ENCODE measurements at places on chromosomes 3 and 15.

DNA sequence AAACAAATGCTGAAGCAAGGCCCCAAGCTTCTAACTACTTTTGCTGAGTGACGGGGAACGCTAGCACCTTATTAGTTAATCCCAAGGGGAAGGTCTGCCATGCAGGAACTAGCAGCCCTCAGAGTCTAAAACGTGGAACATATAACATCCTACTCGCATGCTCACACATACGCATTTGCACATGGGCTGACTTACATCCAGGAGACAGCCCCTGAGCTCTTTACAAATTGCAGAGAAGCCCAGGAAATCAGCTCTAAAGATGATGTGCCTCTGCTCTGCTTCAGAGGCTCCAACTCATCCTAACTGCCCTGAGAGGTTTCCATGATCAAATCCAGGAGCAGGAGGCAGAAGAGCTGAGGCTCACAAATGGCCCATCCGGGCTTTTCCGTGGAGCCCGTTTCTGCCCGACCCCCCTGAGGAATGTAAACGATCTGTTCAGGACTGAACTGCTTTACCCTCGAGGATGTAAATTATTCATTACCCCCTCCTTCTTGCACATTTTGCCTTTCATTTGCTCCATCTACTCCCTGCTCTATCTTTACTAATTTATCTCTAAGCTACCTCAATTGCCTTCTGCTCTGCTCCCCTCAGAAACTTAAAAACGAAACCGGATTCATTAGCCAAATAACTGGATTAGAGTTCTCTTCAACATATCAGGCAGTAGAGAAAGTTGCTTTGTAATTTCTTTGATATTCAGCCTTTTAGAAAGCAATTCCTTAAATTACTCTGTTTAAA lies 141.9 kb upstream of the CCDC54 start:
- DNase-seq: no peak

GRCh38 chr3:33170531-33170930 lies 48.1 kb downstream of the SUSD5 start:
- no peak for DNase-seq

GRCh38 chr15:68618908-68619698 lies 40.3 kb downstream of the CORO2B start:
- DNase-seq: no peak

GRCh38 chr15:38195191-38195901 lies 57.3 kb upstream of the SPRED1 start:
- DNase-seq: no peak

GRCh38 chr3:83033133-83033532 lies 1271.7 kb upstream of the GBE1 start:
- no peak for DNase-seq

DNA sequence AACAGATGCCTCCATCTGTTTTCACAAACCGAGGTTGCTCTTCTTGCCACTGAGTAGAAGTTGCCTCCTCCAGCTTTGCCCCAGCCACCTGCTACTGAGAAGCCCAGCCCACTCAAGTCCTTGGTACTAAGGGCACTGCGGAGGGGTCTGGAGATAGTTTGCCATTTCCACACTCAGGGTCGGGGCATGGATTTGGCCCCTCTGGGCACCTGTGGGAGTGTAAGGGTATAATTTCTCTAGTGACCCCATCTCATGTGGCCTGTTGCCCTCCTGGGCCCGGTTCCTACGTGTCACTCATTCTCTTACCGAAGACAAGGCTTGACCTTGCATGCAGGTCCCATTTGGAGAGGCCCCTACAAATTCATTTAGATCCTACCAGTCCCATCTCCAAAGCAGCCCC lies 79.0 kb downstream of the THSD4 start:
- no peak for DNase-seq

DNA sequence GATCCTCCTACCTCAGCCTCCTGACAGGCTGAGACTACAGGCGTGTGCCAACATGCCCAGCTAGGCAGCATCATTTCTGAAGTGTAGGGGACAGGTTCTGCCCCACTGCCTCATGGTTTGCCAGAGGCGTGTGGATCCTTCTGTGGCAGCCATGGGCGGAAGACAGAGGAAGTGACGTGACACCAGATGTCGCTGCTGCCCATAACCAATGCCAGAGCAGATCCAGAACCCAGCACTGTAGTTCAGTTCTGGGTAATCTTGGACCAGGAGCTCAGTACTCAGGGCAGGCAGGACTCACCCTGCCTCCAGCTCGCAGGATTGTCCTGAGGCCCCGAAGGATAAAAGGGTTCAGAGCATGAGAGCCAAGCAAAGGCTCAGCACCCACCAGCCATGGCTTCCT lies 8.2 kb downstream of the RBPMS2 start:
- no peak for DNase-seq

GRCh38 chr3:172209333-172210321 lies 170.2 kb downstream of the FNDC3B start:
- DNase-seq: no peak

DNA sequence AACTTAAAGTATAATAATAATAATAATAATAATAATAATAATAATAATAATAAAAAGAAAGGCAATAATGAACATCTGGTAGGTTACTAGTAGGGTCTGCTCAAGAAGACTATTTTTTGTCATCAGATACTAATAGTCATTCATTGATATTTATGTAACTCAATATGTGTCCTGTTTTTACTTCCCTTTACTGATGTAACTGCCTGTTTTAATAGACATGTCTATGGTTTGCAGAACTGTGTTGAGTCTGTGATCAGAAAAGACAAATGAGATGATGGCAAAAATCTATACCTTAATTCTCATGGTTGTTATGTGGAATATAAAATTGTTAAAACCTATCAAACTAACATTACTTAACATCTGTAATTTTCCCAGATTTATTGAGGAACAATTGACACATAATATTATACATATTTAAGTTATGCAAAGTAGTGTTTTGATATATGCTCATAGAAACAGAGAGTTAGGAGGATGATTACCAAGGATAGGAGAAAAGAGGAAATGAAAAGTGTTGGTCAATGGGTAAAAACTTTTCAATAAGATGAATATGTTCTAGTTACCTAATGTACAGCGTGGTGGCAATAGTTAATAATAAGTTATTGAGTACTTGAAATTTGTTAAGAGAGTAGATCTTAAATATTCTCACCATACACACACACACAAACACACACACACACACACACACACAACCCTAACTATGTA lies 699.4 kb downstream of the ZPLD1 start:
- DNase-seq: no peak

GRCh38 chr15:84911879-84912660 lies 27.6 kb downstream of the SLC28A1 start:
- no peak for DNase-seq

- no peak for DNase-seq
These were observed 11.1 kb downstream of the ALPK3 start for GRCh38 chr15:84828086-84828908.

DNA sequence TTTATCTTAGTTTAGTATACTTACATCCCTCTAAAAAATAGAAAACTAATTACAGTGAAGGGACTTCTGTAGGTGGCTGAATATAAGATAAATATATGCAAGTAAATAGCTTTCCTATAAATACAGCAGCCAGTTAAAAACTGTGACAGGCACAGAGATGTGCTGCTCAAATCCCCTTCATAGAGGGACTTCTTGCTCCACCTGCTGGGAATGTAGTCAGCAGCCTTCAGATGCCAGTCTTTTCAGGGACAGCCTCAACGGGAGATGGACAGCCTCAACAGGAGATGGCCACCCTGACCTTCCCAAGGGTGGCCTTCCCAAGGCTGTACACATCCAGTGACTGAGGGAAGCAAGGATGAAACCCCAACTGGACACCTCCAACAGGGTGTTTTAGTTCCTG lies 15.7 kb upstream of the PRR23E start:
- DNase-seq: no peak

- no peak for DNase-seq
These were observed 239.0 kb upstream of the LRTM1 start for GRCh38 chr3:55166576-55167555.

GRCh38 chr15:58046467-58046866 lies 19.0 kb downstream of the ALDH1A2 start:
- DNase-seq: no peak

GRCh38 chr3:82000350-82000749 lies 238.9 kb upstream of the GBE1 start:
- DNase-seq: no peak

GRCh38 chr3:124818398-124819091 lies 68.6 kb downstream of the ITGB5 start:
- no peak for DNase-seq

DNA sequence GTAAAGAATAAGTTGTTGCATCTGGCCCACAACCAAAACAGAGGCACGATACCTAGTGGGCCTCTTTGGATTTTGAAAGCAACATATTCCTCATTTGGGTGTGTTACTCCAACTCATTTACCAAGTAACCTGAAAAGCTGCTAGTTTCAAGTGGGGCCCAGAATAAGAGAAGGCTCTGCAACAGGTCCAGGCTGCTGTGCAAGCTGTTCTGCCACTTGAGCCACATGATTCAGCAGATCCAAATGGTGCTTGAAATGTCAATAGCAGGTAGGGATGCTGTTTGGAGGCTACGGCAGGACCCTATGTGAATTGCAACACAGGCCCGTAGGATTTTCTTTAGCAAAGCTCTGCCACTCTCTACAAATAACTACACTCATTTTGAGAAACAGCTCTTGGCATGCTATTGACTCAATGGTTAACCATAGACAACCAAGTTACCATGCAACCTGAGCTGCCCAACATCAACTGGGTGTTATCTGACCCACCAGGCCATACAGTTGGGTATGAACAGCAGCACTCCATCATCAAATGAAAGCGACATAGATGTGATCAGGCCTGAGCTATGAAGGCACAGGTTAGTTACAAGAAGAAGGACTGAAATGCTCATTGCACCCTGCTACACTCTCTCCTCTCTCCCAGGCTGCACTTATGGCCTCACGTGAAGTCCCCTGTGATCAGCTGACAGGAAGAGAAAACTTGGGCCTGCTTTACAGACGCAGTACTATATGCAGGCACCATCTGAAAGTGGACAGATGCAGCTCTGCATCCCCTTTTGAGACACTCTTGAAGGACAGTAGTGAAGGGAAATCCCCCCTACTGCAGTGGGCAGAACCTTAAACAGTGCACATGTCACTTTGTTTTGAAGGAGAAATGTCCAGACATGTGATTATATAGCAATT lies 9.5 kb upstream of the MCF2L2 start:
- no peak for DNase-seq

DNA sequence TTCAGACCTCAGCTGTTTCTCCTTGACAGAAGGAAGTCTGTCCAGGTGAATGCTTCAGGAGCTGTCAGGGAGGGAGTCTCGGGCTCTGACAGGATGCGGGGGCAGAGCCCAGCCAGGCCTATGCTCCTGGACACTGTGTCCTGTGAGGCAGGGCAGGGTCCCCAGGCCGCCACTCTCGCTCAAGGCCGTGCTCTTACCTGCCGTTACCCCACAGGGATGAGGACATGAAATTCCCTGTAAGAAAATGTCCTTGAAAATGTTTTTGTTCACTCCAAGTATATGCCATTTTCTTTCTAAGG lies 63.9 kb downstream of the BOC start:
- no peak for DNase-seq

- no peak for DNase-seq
These were observed 101.8 kb downstream of the BDH1 start for GRCh38 chr3:197454014-197454413.

- no peak for DNase-seq
These were observed 42.1 kb upstream of the RAF1 start for GRCh38 chr3:12705981-12706380.

GRCh38 chr15:29470794-29471193 lies 201.2 kb upstream of the NSMCE3 start:
- no peak for DNase-seq

GRCh38 chr3:103089758-103090157 lies 654.9 kb downstream of the ZPLD1 start:
- DNase-seq: no peak

GRCh38 chr3:28008235-28008634 lies 233.2 kb upstream of the CMC1 start:
- no peak for DNase-seq
